Sigmoid colon (tissue), 7 donors: ENCODE measurements at places on chromosomes 1 and 21.

DNA sequence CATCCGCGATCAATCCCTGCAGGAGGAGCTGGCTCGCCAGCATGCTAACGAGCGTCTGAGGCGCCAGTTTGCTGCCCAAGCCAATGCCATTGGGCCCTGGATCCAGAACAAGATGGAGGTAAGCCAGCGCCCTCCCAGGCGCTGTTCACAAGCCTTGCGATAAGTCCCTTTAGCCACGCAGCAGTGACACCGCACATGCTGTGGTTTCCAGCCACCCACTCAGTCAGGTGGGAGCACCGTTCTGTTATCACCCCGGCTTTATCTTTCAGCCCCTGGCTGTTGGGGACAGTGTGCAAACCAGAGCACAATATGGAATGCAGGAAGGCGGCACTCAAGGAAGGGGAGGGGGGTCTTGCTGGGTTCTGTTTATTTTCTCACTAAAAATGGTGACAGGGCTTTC, 41.1 kb upstream of the MTR start:
- H3K27me3 ChIP-seq, result no peaks in the 10 kb centered on the region
- DNase-seq, result no peak

DNA sequence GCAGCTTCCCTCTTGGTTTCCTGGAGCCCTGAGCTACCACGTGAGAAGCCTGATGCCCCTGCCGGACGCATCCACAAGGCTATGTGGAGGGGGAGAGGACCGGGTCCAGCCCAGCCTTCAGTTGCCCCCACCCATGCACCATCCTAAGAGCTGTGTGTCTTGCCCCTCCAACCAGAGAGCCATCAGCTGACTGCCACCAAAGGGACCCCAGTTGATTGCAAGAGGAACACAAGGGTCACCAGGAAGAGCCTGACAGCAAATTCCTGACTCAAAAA, 81.5 kb downstream of the GLIS1 start:
- DNase-seq, result no peak
- H3K27me3 ChIP-seq, result peaks cover 7% of the 10 kb centered on the region
- no peak overlapping the region for H3K4me3 ChIP-seq

GRCh38 chr1:177281901-177282300, 111.1 kb downstream of the BRINP2 start:
- DNase-seq, result no peak
- no peaks in the 10 kb centered on the region for H3K36me3 ChIP-seq
- no peak overlapping the region for H3K27ac ChIP-seq
- no peaks in the 10 kb centered on the region for H3K4me1 ChIP-seq
- no peaks in the 10 kb centered on the region for H3K27me3 ChIP-seq
- no peak overlapping the region for H3K4me3 ChIP-seq

GRCh38 chr1:119914071-119914470, 17.8 kb upstream of the ADAM30 start:
- peaks cover 47% of the 10 kb centered on the region for H3K36me3 ChIP-seq
- H3K4me3 ChIP-seq, result no peak overlapping the region
- H3K27ac ChIP-seq, result no peak overlapping the region
- no peaks in the 10 kb centered on the region for H3K27me3 ChIP-seq

- H3K4me3 ChIP-seq, result no peak overlapping the region
- H3K4me1 ChIP-seq, result peaks cover 7% of the 10 kb centered on the region
- no peaks in the 10 kb centered on the region for H3K36me3 ChIP-seq
- DNase-seq, result no peak
Observed at GRCh38 chr1:182080040-182080439, 18.5 kb upstream of the ZNF648 start.

DNA sequence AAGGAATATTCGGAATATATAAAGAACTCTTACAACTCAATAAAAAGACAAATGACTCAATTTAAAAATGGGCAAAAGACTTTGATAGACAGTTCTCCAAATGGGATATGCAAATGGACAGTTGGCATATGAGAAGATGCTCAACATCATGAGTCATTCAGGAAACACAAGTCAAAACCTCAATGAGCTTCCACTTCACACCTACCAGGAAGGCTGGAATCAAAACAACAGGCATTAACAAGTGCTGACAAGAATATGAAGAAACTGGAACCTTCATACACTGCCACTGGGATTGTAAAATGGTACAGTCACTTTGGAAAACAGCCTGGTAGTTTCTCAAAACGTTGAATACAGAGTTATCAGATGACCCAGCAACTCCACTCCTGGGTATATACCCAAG, 17.2 kb downstream of the PGBD5 start:
- H3K27ac ChIP-seq, result no peak overlapping the region
- no peak for DNase-seq
- H3K27me3 ChIP-seq, result no peaks in the 10 kb centered on the region

DNA sequence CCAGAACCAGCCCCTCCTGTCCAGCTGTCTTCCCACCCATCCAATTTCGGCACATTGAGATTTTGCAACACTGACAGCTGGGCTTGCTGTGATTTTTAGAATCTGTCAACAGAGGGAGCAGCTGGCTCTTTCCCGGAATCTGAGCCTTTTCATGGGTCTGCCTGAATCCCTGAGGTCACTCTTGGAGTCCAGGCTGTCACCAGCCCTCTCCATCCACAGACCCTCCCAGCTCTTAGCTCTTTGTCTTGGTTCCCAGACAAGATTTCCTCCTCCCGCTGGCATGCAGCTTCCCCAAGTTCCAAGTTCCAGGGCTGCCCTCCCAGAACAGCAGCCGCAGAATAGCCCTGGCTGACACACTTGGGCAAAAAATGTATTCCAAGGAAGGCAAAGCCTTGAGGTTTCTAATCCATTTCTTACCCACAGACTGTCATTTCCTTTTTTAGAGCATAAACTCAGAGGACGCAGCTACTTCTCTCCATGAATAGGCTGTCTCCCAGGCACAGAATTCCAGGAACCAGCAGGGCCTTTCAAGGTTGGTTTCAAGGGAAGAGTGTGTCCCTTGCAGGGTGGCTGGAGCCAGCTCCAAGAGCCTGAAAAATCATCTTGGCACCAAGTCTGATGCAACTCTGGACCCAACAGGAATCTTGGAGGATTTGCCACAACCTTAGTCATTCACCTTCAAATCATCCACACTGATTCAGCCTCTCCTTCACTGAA, 7.1 kb upstream of the TMEM61 start:
- DNase-seq, result no peak
- peak overlapping the region; percentile 29 for H3K27ac ChIP-seq
- H3K27me3 ChIP-seq, result peaks cover 5% of the 10 kb centered on the region
- H3K36me3 ChIP-seq, result no peaks in the 10 kb centered on the region
- H3K4me1 ChIP-seq, result peaks cover 7% of the 10 kb centered on the region
- no peak overlapping the region for H3K4me3 ChIP-seq

- H3K4me3 ChIP-seq, result no peak overlapping the region
- H3K27ac ChIP-seq, result no peak overlapping the region
- peak; percentile 46 for DNase-seq
- no peaks in the 10 kb centered on the region for H3K27me3 ChIP-seq
Observed at GRCh38 chr1:5962265-5963105, 29.7 kb downstream of the NPHP4 start.

DNA sequence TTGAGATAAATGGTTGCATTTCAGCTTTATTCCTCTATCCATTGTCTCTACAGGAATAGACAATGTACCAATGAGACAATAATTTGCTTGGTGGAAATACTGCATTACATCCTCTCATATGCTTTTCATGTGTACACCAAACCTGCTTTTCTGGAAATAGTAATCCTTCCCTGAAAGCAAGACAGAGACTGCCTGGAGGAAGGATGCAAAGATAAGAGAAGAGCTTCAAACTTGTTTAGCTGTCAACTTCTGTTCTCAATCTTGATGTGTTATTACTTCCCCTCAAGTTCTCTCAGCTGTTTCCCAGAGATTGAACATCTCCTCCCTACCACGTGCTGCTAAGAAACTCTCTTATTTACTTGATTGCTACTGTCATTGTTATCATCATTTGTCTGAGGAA, 1125.4 kb upstream of the TMPRSS15 start:
- H3K36me3 ChIP-seq, result no peaks in the 10 kb centered on the region
- no peak overlapping the region for H3K27ac ChIP-seq
- no peak overlapping the region for H3K4me3 ChIP-seq
- peaks cover 2% of the 10 kb centered on the region for H3K4me1 ChIP-seq

GRCh38 chr1:2234762-2235113, 6.6 kb downstream of the SKI start:
- no peaks in the 10 kb centered on the region for H3K36me3 ChIP-seq
- peaks cover 100% of the 10 kb centered on the region for H3K4me1 ChIP-seq
- peak overlapping the region; percentile 87 for H3K27ac ChIP-seq
- DNase-seq, result no peak
- H3K4me3 ChIP-seq, result no peak overlapping the region

DNA sequence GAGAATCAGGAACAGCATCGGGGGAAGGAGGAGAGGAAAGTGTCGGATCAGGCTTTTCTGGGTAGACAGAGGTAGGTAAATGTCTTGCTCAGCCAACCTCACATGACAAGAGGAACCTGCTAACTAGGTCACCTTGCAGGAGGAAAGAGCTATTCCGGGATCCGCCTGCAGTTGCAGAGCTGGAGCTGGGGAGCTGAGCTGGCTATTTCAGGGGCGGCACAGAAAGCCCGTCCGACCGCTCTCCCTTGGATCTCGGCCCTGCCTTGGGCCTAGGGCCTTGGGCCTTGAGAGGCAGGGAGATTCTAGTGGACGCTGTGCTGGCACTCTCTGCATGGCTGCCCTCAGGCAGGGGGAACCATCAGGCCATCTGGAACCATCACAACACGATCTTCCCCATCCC, 56.5 kb upstream of the CTPS1 start:
- peak; percentile 43 for DNase-seq
- no peaks in the 10 kb centered on the region for H3K27me3 ChIP-seq
- no peak overlapping the region for H3K4me3 ChIP-seq
- H3K4me1 ChIP-seq, result no peaks in the 10 kb centered on the region
- no peaks in the 10 kb centered on the region for H3K36me3 ChIP-seq

GRCh38 chr1:46171351-46171750, 3.5 kb upstream of the TSPAN1 start:
- H3K36me3 ChIP-seq, result no peaks in the 10 kb centered on the region
- H3K27ac ChIP-seq, result peak overlapping the region; percentile 18
- DNase-seq, result no peak

GRCh38 chr1:111795401-111795800, 39.7 kb downstream of the DDX20 start:
- H3K27me3 ChIP-seq, result no peaks in the 10 kb centered on the region
- no peaks in the 10 kb centered on the region for H3K36me3 ChIP-seq
- H3K27ac ChIP-seq, result no peak overlapping the region
- no peak overlapping the region for H3K4me3 ChIP-seq
- H3K4me1 ChIP-seq, result no peaks in the 10 kb centered on the region

- H3K4me3 ChIP-seq, result no peak overlapping the region
- H3K27me3 ChIP-seq, result no peaks in the 10 kb centered on the region
- peaks cover 35% of the 10 kb centered on the region for H3K4me1 ChIP-seq
Observed at GRCh38 chr1:182385885-182386853, 5.4 kb downstream of the GLUL start.

- DNase-seq, result no peak
- no peak overlapping the region for H3K4me3 ChIP-seq
- H3K27ac ChIP-seq, result no peak overlapping the region
- no peaks in the 10 kb centered on the region for H3K4me1 ChIP-seq
Observed at GRCh38 chr1:67635055-67635809, 49.8 kb upstream of the GADD45A start.

GRCh38 chr1:43319288-43319687, 18.3 kb upstream of the MPL start:
- H3K27me3 ChIP-seq, result no peaks in the 10 kb centered on the region
- no peak overlapping the region for H3K27ac ChIP-seq
- DNase-seq, result peak; percentile 55
- H3K4me3 ChIP-seq, result no peak overlapping the region

DNA sequence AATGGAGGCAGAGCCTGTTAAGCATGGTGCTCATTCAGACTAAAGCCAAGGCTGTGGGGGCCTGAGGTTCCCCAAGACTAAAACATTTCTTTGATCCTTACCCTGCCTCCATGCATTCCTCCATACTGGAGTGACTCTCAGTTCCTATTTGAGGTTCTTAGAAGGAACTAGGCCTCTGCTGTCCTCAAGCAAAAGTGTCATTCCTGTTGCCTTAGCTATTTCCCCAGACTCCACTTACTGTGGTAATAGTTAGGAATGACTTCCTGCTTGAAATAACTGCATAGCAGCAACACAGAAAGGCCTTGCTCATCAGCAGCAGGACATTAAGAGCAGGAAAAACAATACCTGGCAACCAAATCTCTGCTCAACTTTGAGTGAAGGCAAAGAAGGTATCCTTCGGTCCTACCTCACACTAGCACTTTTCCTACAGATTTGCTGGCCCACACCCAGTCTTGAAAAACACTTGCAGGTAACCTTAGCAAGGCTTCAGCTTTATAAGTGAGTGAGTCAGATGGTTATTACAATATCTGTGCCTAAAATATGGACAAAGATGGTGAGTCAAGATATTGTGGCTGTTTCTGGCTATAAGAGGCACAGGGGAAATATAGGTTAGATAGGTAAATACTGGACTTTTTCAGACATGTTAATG, 14.8 kb downstream of the LRRC41 start:
- no peak for DNase-seq
- no peaks in the 10 kb centered on the region for H3K4me1 ChIP-seq
- no peak overlapping the region for H3K4me3 ChIP-seq
- peaks cover 19% of the 10 kb centered on the region for H3K36me3 ChIP-seq
- no peaks in the 10 kb centered on the region for H3K27me3 ChIP-seq
- no peak overlapping the region for H3K27ac ChIP-seq

DNA sequence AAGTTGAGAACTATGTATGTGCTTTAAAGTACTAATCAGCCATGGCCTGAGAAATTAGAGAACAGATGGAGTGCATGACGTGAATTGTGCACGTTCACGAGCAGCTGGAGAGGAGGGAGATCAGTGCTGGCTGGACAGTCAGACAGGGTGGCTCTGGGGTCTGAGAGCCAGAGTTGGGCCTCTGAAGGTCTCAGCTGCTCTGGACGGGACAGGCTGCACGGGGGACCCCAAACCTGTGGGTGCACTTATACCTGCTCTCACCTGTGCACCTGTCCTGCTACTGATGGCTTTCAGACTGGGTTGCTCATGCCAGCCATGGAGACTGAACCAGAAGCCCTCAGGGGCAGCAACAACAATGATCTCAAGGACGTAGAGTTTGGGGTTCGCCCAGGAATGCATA, 43.5 kb downstream of the UMODL1 start:
- peaks cover 10% of the 10 kb centered on the region for H3K27me3 ChIP-seq
- H3K4me1 ChIP-seq, result peaks cover 3% of the 10 kb centered on the region
- no peak overlapping the region for H3K4me3 ChIP-seq
- DNase-seq, result no peak
- no peaks in the 10 kb centered on the region for H3K36me3 ChIP-seq
- H3K27ac ChIP-seq, result no peak overlapping the region

- H3K4me3 ChIP-seq, result no peak overlapping the region
- no peak for DNase-seq
- H3K36me3 ChIP-seq, result no peaks in the 10 kb centered on the region
- no peak overlapping the region for H3K27ac ChIP-seq
- no peaks in the 10 kb centered on the region for H3K27me3 ChIP-seq
Observed at GRCh38 chr1:30024411-30025195, 698.8 kb downstream of the MATN1 start.

DNA sequence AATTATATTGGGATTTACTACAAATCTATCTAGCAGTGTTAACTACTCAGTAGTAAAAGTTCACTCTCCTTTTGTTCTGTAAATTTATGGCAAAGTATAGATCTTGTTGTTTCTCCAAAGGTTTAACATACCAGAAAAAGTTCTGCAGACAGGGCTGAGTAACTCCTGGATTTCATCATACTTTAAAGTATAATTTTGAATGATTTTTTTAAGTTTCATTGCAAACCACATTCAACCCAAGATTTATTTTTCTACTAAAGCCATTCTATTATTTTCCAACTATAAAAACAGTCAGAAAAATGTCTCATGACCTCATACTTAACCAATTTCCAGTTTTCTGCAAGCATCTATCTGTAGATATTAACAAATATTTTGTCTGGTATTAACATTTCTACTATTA, 585.8 kb upstream of the ZRANB2 start:
- H3K27me3 ChIP-seq, result no peaks in the 10 kb centered on the region
